ENCODE measurements at places on chromosomes 1 and 21.

- no peak for DNase-seq
Observed at GRCh38 chr21:39022863-39023693, 160.2 kb downstream of the PSMG1 start.

GRCh38 chr1:9721606-9722377 is 70.3 kb downstream of the PIK3CD start:
- DNase-seq = peak; percentile 46

GRCh38 chr1:26102119-26102518 is 9.5 kb upstream of the PDIK1L start:
- DNase-seq = no peak

DNA sequence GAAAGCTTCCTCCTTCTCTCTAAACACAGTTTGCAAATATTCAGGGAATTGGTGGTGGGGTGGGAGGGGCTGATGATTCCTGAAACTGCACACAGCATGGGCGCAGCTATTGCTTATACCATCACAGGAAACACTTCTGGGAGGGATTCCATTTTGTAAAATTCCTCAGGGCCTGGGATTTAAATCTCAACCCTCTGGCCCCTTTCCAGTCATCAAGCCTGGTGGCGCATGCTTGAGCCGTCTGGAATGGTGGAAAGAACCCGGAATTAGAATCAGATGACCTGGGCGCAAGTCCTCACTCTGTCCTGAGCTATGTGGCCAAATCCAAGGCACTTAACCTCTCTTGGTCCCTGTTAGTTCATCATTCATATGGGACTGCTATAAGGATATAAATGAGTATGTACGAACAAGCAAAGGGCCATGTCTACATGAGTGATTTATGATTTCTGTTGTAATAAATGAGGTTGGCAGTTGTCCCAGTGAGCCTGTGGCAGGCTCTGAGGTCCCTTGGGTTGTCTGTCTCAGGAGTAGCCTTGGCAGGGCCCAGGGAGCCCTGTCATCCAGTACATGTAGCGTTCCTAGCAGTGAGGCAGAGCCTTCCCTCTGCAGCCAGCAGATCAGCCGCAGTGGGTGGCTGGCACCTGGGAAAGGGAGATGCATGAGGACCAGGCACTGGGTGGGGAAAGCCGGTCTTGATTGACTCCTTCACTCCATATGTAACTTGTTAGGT is 72.0 kb downstream of the MAN1C1 start:
- no peak for DNase-seq

GRCh38 chr1:2316451-2316961 is 74.8 kb downstream of the MORN1 start:
- no peak for DNase-seq

DNA sequence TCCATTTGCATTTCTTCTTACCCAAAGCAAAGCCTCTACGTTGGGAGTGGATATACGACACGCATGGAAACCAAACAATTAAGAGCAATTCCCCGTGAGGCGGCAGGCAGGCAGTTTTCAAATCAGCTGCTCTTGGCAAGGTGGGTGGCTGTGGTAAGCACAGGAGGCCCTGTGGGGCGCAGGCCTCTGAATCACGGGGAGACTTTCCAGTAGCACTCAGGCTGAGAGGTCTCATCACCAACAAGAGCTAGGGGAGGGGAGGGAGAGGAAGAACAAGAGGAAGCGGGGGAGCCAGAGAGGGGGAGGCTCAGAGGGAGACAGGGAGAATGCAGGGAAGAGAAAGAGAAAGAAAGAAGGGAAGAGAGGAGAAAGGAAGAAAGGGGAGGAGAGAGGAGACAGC is 56.4 kb downstream of the MT1HL1 start:
- no peak for DNase-seq

DNA sequence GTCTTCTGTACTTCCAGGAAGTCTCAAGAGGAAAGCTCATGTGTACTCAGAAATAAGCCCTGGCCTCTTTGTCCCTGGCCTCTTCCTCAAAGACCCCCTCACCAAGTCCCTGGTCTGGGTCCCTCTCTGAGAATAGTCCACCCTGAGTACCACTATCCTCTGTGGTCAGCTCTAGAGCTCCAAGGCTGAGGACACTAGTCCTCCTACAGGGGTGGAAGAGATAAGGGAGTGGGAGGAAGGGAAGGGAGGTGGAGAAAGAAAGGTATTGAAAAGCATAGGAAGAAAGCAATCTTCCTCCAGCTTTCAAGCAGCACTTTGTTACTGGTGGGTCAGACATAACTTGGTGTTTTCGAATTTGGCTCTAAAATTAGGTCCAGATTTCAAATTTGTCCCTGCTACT is 181.4 kb downstream of the NRIP1 start:
- DNase-seq = no peak

- no peak for DNase-seq
Observed at GRCh38 chr1:31102501-31102950, 37.0 kb upstream of the PUM1 start.

GRCh38 chr1:45512641-45513054 is 9.0 kb downstream of the PRDX1 start:
- peak; percentile 35 for DNase-seq
